ENCODE measurements at places on chromosomes 4 and X.

GRCh38 chr4:74072739-74073138 lies 26.3 kb downstream of the CXCL2 start:
- DNase-seq: no peak

- no peak for DNase-seq
These were observed 72.6 kb downstream of the GPR82 start for GRCh38 chrX:41796577-41796976.

- DNase-seq: no peak
These were observed 17.3 kb upstream of the F11 start for GRCh38 chr4:186248643-186249042.

DNA sequence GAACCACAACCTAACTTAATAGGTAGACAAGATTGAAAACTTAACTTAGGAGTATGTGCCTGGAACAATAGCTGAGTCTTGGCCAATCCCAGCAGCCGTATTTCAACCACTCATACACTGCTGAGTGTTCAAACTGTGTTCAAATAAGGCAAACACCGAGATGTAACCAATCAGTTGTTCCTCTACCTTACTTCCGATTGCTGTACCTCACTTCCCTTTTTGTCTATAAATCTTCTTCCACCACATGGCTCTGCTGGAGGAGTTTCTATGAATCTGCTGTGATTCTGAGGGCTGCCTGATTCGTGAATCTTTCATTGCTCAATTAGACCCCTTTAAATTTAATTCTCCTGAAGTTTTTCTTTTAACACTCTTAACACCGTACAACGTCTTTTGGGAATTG lies 108.0 kb downstream of the ANAPC4 start:
- no peak for DNase-seq

DNA sequence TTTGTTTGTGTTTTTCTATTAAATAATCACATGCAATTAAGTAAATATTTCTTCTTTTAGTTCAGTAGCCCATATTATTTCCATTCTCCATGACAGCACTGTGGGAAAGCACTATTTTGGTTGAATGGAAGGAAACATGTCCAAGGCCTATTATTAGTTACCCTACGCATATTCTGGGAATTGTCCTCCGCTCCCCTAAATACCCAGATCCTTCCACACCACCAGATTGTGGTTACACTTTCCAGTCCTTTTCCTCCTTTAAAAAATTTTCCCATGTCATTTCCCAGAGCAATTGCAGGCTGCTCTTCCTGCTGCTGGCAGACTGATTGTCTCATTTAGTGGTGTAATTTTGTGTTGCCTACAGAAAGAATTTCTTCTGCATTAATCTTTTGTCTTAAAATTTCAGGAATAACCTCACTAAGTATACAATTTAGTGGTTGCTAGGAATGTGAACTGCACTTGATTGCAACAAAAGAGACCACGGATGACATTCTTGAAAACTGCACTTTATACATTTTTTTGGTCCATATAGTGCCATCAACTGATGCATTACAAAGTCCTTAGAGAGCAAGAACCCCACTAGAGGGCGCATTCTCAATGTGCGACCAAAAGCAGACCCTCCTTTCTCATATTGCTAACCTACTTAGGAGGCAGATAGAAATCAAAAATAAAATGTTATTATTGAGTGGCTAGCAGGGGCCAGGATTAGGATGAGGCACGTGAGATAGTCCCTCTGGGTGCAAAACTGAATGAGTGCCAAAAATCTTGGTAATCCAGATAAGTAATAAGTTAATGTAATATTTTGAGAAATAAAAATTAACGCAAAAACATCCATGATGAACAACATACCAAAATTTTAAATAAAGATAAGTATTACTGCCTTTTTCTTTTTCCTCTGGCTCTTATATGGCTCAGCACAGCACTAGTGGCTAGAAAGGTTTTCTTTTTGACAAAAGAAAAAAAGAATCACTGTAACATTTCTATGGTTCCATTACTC lies 98.8 kb upstream of the IQCM start:
- DNase-seq: no peak

GRCh38 chr4:40832175-40832574 lies 82.4 kb downstream of the NSUN7 start:
- no peak for DNase-seq

DNA sequence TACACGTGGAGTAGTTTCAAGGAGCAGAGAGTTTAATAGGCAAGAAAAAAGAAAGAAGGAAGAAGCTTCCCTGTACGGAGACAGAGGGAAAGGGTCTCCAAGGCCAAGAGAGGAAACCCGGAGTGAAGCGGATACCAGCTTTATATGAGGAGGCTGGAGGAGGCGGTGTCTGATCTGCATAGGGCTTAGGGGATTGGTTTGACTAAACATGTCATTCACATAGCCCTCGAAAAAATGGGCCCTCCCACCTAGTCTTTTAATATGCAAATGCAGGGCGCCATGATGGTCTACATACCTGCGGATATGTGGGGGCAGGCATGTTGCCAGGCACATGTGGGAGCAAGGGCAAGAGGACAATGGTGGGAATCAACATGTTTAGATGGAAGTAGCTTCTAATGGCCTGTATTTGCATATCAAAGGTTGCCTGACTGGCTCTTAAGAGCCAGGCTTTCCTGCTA lies 103.1 kb upstream of the UGT8 start:
- DNase-seq: no peak

DNA sequence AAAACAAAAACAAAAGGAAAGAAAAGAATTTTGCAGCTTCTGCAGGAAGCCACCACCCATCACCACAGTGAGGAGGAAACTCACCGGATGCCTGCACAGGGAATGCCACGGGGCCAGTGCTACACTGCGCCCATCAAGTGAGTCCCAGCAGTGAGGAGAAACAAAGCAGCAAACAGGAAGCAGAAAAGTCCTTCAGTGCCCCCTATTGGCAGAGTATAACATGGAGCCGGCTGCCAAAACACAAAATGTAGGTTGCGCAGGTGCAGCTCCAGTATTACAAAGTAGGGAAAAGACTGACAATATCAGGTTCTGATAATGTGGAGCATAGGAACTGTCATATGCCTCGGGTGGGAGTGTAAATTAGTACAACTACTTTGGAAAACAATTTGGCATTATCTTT lies 23.3 kb upstream of the SCML2 start:
- DNase-seq: no peak

DNA sequence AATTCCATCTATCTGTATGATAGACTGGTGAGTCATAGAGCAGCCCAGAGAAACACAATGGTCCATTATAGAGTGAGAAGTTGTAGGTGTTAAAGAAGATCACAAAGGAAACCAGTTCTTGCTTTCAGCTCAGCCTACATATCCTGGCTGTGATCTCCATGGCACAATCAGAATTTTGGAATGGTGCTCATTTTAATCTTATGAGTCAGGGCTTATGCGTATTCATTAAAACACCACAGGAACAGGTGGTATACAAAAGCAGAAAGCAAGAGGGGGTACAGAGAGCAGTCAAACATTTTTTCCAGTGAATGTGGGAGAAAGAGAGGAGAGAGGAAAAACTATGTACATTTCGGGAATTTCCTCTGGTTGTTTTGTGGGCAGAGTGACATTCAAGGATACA lies 126.9 kb downstream of the MFAP3L start:
- DNase-seq: no peak

GRCh38 chrX:100662796-100663195 lies 18.8 kb downstream of the SRPX2 start:
- no peak for DNase-seq

GRCh38 chr4:142356801-142357200 lies 489.3 kb downstream of the INPP4B start:
- no peak for DNase-seq

DNA sequence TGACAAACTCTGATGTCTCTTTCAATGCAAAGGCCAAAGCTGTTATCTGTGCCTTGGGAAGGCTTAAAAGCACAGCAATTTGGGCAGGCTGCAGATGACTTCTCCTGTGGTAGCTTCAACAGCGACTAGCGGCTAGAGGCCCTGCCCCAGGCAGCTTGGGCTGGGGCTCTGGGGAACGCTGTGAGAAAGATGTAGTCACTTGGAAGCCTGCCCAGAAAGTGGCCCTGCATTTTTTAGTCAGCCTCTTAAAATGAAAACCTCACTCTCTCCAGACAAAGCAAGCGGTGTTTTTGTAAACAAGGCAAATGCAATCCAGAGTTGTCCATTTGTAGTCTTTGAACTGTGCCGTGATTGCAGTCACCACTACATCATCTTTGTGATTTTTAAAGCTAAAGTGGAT lies 27.5 kb downstream of the PCYT1B start:
- no peak for DNase-seq

DNA sequence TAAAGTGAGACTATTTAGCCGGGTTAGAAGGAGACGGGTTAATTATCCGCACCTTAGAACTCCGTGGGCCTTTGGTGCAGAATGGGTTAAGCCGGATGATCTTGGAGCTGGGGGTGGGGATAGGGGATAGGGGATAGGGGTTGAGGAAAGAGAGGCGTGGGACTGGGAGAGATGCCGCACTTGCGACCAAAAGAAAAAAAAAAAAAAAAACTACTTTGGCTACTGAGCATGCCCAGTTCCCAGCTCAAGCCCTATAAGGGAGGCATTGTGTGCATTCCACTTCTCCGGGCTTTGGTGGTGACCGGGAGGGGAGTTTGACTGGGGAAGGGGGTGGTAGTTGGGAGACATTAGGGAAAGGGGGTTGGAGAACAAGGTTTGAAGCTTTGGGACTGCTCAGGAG lies at the start of gene SLITRK4:
Gene SLITRK4 (minus strand): TSS at position 187 of the 400 bp plus-strand sequence. CDS start 4,993 bp downstream, outside the sequence.
- no peak for DNase-seq

Measured in stimulated activated CD8-positive, alpha-beta memory T cell treated with anti-CD3 and anti-CD28 coated beads, Interleukin-15, amount 100 ng/mL, for 24 hours (primary cell).